ENCODE measurements at places on chromosomes 16 and 17. TPM values are rescaled to one million over a fixed set of nuclear protein-coding genes. Genes with fewer than 3 reads are reported as not detected.

EVPLL gene
- not detected for total RNA-seq

JPH3 gene
- total RNA-seq: not detected

RAP1GAP2 gene
- total RNA-seq: 1.5 TPM

- DNase-seq: no peak
Observed at GRCh38 chr17:49120166-49120565, 12.4 kb upstream of the B4GALNT2 start.

GRCh38 chr16:67098599-67098998, 11.1 kb upstream of the PHAF1 start:
- DNase-seq: no peak

GRCh38 chr17:73348018-73348828, 36.4 kb upstream of the CDC42EP4 start:
- DNase-seq: no peak

DNA sequence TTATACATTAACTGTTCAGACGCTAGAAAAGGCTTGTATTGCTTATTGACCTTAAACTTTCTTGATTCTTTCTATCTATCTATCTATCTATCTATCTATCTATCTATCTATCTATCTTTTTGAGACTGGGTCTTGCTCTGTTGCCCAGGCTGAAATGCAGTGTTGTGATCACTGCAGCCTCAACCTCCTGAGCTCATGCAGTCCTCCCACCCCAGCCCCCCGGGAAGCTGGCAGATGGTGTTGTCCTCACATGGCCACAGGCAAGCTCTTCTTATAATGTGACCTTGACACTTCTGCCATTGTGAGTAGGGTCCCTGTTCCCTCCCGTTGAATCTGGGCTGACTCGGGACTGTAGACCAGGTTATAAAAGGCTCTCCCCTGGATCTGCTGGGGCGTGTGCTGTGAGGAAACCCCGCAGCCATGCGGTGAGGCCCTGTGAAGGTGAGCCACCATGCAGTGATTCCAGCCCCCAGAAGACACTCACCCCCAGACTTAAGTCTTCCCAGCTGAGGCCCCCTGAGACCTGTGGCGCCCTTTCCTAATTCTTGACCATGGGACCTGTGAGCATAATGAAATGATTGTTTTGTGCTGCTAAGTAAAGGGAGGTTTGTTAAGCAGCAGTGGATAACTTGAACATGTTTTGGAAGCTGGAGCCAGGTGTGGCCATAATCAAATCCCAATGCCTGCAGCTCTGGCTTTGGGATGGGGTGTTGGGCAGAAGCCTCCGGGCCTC, 54.3 kb downstream of the RPTOR start:
- DNase-seq: no peak

GRCh38 chr16:21590796-21591195, 8.6 kb upstream of the METTL9 start:
- DNase-seq: peak; percentile 49

GRCh38 chr16:66408163-66409048, 18.7 kb upstream of the BEAN1 start:
- peak; percentile 63 for DNase-seq

Measured in fibroblast of the aortic adventitia (primary cell).